NCI-H526 (cell line): ENCODE measurements at places on chromosomes 16 and 17.
A peak's percentile ranks its signal among the peaks of the same experiment; 100 is the strongest.

GRCh38 chr17:71883845-71884244 lies 237.0 kb upstream of the SOX9 start:
- no peak for DNase-seq

DNA sequence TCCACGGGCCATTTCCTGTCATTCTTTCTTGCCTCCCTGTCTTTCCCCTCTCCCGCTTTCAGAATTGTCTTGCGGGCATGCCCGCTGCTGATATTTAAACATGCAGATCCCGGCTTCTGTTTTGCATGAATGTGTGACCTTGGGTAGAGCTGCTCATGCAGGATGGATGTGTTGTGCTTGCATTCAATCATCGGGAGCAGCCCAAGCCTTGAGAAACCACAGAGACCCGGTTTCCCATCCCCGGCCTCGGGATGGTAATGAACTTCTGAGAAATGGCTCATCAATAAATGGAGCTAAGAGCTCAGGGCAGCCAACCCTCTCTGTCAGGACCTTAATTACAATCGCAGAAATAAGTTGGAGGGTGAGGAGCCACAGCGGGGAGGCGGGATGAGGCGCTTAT lies 303.7 kb upstream of the TNRC6C start:
- DNase-seq = peak; percentile 83

- peak; percentile 36 for DNase-seq
Observed at GRCh38 chr16:6482696-6483468, 849.8 kb upstream of the RBFOX1 start.

DNA sequence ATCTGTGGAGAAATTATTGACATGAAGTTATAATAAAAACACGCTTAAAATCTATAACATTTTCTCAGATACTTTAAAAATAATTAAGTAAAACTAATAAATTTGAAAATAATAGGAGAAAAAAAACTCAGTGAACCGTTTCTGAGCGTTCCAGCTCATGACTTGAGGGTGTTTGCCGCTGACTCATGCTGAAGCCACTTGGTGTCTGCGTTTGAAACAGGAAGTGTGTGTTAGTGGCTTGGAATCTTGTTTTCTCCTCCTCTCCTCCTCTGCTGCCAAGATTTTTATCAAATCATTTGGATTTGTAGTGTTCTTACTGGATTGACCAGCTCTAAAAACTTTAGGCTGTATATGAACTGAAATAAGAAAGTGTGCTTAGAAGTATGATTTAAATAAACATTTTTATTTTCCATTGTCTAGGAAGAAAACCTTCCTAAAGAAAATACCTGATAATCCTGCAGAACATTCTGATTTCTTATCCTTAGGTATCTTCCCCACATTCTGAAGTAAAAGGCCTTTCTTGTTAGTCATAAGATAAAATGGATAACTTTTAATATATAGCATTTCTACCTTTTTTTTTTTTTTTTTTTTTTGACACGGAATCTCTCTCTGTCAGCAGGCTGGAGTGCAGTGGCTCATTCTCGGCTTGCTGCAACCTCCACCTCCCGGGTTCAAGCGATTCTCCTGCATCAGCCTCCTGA lies 30.8 kb downstream of the USP10 start:
- no peak for DNase-seq
